ENCODE measurements at places on chromosomes 1 and 21.

DNA sequence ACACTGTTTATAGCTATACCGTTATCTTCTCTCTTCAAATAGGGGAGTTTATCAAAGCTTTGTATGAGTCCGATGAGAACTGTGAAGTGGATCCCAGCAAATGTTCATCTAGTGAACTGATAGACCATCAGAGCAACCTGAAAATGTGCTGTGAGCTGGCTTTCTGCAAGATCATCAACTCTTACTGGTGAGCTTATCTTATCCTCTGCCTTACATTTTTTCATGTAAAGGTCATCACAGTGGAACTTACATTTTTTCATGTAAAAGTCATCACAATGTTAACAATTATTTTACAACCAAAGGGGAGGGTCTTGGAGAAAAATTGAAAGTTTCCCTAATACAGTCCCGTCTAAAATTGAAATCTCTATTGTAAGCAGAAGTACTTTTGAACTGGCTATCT is 45.2 kb downstream of the CLEC20A start:
- no peak for DNase-seq

GRCh38 chr1:19879661-19880060 is 2.5 kb upstream of the OTUD3 start:
- no peak for DNase-seq

DNA sequence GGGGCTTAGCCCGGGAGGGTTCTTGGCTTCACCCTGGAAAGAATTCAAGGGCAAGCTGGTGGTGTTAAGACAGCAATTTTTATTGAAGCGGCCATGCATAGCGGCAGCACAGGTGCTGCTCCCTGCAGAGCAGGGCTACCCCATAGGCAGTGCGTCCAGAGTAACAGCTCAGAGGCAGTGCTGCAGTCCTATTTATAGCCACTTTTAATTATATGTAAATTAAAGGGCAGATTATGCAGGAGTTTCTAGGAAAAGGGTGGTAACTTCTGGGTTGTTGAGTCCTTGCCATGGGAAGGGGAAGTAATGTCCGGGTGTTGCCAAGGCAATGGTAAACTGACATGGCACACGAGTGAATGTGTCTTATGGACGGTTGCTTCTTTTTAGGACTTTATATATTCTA is 57.0 kb downstream of the VPS26C start:
- no peak for DNase-seq

DNA sequence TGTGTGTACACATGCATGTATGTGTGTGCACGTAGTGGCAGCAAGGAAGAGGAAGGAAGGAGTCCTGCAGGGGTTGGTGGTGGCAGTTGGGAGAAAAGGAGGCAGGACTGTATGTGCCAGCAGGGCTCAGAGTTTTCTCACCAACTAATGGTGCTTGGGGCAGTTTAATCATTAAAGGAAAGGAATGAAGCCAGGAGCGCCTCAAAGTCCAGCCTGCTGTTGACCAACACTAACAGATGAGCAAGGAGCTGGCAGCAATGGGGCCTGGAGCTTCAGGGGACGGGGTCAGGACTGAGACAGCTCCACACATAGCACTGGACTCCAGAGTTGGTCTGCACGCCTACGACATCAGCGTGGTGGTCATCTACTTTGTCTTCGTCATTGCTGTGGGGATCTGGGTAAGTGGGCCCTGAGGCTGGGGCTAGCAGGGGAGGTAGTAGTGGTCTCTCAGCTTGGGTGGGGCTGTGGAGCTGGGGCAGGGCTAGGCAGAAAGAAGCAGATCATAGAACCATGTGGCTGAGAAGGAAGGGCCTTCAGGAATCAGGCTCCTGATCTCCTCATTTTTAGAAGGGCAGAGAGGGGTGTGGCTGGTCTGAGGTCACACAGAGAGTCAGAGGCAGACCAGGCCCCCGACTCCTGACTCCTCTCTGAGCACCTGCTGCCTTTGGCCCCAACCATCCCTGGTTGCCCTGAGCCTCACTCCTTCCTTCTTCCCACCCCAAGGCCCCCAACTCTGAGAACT is at the start of gene SLC5A9:
SLC5A9 (plus strand) TSS at position 216 of the 742 bp plus-strand sequence; CDS start at position 237, 21 bp downstream.
- no peak for DNase-seq

GRCh38 chr1:1630965-1631781 is 800 bp upstream of the MMP23B start:
- no peak for DNase-seq

DNA sequence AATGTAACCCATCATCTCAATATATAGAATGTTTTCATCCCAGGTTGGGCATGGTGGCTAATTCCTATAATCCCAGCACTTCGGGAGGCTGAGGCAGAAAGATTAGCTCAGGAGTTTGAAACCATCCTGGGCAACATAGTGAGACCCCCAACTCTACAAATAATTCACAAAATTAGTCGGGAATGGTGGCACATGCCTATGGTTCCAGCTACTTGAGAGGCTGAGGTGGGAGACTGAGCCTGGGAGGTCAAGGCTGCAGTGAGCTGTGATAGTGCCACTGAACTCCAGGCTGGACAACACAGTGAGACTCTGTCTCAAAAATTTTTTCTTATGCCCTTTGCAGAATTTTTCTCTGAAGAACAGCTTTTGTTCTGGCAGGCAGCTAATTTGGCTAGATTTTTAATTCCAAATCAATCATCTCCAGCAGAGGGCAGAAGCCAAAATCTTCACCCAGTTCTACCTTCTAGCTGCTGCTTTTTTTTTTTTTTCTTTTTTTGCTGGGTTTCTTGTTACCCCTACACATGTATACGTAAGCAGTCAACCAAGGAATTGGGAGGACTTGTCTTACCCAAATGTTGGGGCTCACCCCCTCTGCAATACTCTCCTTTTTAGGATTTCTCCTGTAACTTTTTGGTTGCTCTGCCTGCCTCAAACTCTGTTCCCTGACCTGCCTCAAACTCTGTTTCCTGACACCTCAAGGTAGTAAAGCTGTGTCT is 2.7 kb upstream of the RAD54L start:
- DNase-seq = peak; percentile 30

- DNase-seq = peak; percentile 32
These were observed 18.5 kb downstream of the SH3BP5L start for GRCh38 chr1:248807067-248807737.

GRCh38 chr1:110176299-110176956 is 26.1 kb downstream of the SLC6A17 start:
- DNase-seq = no peak

GRCh38 chr1:16122350-16122881 is 33.5 kb downstream of the EPHA2 start:
- no peak for DNase-seq

DNA sequence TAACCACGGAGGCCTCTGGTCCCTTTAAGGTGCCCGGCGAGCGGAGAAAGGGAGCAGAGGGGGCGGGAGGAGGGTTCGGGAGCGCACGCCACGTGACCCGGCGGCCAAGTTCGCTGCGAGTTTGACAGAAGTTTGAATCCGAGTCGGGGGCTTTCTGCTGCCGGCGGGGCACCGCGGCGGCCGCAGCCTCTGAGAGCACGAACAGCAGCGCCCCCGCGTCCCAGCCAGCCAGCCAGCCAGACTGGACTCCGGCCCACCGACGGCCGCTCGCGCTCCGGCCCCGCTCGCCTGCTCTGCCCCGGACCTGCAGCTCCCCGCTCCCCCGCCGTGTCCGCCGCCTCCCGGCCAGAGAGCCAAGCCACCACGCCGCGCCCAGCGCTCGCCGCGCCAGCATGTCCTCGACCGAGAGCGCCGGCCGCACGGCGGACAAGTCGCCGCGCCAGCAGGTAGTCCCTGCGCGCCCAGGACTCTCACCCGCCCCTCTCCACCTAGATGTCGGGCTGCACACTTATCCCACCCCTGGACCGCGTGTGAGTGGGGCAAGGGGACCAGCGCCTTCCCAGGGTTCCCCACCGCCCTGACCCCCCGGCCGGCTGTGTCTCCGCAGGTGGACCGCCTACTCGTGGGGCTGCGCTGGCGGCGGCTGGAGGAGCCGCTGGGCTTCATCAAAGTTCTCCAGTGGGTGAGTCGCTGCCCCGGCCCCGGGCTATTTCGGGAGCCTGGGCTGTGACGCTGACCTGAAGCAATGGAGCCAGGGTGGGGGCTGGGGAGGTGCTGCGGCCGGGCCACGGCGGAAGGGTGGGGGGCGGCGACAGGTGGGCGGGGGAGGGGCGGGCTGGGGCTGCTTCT is at the start of gene SYPL2:
SYPL2 (plus strand) TSS at position 95 of the 849 bp plus-strand sequence; CDS start at position 393, 298 bp downstream.
- no peak for DNase-seq

DNA sequence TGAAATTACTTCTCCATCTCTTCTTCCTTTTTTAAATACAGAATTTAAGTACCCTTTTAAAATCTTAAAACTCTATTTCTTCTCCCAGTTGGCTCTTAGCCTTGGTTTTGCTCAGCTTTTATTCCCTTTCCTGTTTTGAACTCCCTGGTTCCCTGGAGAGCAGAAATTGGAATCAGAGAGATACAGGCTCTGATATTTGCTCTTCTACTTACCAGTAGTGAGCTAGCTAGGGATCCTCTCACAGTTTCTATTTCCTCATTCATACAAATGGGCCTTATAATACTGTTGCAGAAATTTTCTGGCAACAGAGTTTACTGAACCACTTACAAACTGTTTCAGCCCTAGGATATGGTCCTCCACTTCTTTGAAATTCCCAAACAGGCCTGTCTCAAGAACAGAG is 606.3 kb downstream of the NUF2 start:
- DNase-seq = no peak

GRCh38 chr1:157819896-157820295 is at the start of gene FCRL1:
FCRL1 (minus strand) TSS chr1:157820120; CDS start chr1:157820037, 83 bp downstream.
- DNase-seq = no peak

DNA sequence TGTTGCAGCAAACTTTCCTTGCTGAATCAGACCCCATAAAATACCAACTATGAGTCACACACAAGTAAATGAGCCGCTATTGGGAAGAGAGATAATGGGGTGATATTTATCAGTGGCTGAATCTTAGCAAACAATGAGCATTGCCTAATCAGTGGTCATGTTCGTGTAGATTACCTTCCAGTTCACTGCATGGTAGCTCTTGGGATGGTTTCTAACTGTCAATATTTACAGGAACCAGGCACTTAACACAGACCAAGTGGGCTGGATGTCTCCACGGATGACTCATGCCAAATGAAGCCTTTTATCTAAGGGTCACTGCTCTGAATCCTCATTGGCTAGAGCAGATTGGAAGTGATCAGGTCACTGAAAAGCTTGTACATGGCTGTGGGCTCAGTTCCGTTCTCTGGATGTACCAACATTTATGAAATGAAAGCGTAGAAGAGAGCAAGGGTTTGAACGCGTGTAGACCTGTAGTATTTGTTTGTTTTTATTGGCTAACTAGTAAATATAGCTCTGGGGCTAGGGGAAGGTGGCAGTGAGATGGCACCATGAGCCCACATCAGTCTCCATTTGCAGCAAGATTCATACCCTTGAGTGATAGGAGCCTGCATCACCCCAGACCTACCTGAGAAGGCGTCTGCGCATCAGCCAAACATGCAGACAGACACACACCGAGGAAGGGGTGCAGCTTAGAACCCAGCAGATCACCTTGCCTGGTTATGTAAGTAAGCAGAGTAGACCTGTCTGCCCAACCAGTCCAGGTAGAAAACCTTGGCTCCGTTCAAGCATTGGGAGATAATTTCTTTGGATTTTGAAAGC is 153.3 kb downstream of the TOMM20 start:
- peak; percentile 23 for DNase-seq

DNA sequence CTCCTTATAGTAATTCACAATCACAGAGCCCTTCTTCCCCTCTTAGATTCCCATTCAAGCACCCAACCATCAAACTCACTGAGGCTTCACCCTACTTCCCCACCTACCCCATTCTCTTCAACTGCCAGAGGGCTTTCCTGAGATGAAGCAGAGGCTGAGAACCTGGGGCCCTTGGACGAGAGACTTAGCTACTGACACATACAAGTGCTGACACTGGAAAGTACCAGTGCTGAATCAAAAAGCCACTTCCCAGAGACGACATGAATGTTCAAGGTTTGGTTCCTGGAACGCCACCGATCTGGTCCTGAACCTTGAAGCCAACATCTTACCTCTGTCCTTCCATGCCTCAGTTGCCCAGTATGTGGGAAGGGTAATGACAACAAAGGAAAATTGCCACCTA is 16.6 kb upstream of the RAP1A start:
- no peak for DNase-seq

GRCh38 chr1:220243947-220244346 is 28.3 kb downstream of the RAB3GAP2 start:
- no peak for DNase-seq

All from CD4-positive, alpha-beta T cell treated with Interleukin-4 for 4 hours (primary cell).